Fibroblast of villous mesenchyme (primary cell): ENCODE measurements at places on chromosomes 6 and 20. TPM values are rescaled to one million over a fixed set of nuclear protein-coding genes. Genes with fewer than 3 reads are reported as not detected.

The SOX18 gene
- under 0.01 TPM in 1 of 2 replicates, not detected in the other for total RNA-seq

The SLC22A2 gene
- total RNA-seq = under 0.01 TPM in 2 replicates

The LYRM2 gene
- total RNA-seq = 17.7 and 24.2 TPM in 2 replicates

The OR2B6 gene
- total RNA-seq = not detected in 2 replicates

The LY6G5C gene
- 0.43 and 0.64 TPM in 2 replicates for total RNA-seq

The OLIG3 gene
- not detected in 2 replicates for total RNA-seq

The RAB44 gene
- total RNA-seq = under 0.01 TPM in 1 of 2 replicates, not detected in the other

The ZNF133 gene
- 18.1 and 19.3 TPM in 2 replicates for total RNA-seq

The OTOR gene
- not detected in 2 replicates for total RNA-seq

The ZSWIM1 gene
- total RNA-seq = 8.1 and 9.1 TPM in 2 replicates

The RAET1L gene
- not detected in 2 replicates for total RNA-seq

The SLC22A1 gene
- 0.32 and 0.86 TPM in 2 replicates for total RNA-seq

The ETV7 gene
- total RNA-seq = 0.32 and 0.86 TPM in 2 replicates

The PTCRA gene
- not detected in 2 replicates for total RNA-seq

The ZNF311 gene
- 0.43 and 0.97 TPM in 2 replicates for total RNA-seq

The MOG gene
- total RNA-seq = not detected in 2 replicates

The LST1 gene
- not detected in 2 replicates for total RNA-seq

The TCF21 gene
- under 0.01 and 1.3 TPM in 2 replicates for total RNA-seq

The CHMP4B gene
- 28.3 and 32.0 TPM in 2 replicates for total RNA-seq

The CST9L gene
- total RNA-seq = not detected in 2 replicates

DNA sequence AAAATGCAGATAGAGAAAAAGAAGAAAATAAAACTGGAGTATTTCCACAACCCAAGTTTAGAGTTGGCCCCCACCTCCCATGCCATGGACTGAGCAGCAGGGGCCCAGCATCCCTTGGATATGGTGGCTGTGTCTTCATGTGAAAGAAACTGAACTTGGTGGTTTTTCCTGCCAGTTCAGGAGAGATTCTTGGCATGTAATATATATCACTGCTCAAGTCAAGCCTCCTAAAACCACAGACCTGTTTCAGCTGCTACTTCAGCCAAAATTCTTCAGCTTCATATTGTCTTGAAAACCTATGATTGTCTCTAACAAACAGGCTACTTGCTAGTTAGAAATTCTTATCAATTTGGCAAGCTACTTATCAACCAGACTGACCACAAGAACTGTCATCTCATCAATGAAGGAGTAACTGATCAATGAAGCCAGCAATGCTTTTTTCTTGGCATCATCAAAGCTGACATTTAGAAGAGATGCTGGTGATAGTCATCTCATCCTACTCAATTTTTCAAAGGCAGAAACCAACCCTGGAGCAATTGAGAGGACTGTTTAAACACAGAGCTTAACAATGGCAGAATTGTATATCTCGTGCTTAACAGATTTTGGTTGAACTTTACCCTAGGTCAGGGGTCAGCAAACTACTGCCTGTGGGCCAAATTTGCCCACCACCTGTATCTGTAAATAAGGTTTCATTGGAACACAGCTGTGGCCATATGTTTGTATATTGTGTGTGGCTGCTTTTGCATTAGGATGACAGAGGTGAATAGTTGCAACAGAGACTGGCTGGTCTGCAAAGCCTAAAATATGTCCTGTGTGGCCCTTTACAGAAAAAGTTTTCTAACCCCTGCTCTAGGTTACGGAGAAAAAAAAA is 10.4 kb upstream of the NOL7 start:
- no peak for DNase-seq

- no peak for DNase-seq
These were observed 12.7 kb upstream of the CHMP4B start for GRCh38 chr20:33798444-33798843.

- no peak for DNase-seq
These were observed 23.7 kb upstream of the RBPJL start for GRCh38 chr20:45282700-45283550.

GRCh38 chr20:57004416-57004815 is 262.0 kb downstream of the BMP7 start:
- DNase-seq = no peak

DNA sequence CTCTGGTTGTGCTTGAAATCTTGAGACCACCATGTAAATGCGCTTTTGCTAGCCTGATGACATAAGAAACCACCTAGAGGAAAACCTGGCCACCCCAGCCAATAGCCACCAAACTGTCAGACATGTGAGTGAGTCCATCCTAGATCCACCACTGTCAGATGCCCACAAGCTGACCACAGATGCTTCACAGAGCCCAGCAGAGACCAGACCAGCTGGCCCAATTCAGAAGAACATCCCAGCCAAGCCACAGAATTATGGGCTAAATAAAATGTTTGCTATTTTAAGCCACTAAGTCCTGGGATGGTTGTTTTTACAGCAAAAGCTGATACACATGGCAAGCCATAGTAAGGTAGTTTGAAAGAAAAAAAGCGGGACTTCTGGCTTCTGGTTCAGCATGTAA is 425.3 kb downstream of the KIF16B start:
- DNase-seq = no peak

- DNase-seq = no peak
These were observed 252.4 kb downstream of the FNDC1 start for GRCh38 chr6:159421586-159421985.

GRCh38 chr6:72413884-72414283 is 208.0 kb upstream of the KCNQ5 start:
- no peak for DNase-seq

- DNase-seq = no peak
These were observed 103.4 kb upstream of the SLC22A23 start for GRCh38 chr6:3560211-3560610.

DNA sequence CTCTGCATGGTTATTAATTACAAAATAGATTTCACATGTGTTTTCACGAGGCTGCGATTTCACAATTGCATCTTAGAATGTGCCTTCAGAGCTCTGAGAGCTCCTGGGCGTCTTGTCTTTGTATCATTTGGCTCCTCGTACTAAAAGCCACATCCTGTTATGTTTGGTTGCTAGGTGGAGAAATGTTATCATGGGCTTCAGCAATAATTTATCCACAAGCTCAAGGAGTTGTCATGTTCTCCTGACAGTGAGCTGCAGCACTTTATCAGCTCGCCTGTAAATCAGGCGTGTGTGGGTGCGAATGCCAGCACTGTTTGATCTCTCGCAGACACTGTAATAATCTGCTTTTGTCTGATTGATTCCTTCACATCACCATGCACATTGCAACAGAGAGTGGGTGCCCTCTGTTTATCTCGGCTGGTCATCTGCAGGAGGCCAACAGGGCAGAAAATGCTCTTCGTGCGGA is 218.6 kb upstream of the ZFP64 start:
- DNase-seq = peak; percentile 91

- no peak for DNase-seq
These were observed 8.1 kb upstream of the HBS1L start for GRCh38 chr6:135062735-135063134.

- no peak for DNase-seq
These were observed 272.0 kb downstream of the ARID1B start for GRCh38 chr6:157049133-157049532.

DNA sequence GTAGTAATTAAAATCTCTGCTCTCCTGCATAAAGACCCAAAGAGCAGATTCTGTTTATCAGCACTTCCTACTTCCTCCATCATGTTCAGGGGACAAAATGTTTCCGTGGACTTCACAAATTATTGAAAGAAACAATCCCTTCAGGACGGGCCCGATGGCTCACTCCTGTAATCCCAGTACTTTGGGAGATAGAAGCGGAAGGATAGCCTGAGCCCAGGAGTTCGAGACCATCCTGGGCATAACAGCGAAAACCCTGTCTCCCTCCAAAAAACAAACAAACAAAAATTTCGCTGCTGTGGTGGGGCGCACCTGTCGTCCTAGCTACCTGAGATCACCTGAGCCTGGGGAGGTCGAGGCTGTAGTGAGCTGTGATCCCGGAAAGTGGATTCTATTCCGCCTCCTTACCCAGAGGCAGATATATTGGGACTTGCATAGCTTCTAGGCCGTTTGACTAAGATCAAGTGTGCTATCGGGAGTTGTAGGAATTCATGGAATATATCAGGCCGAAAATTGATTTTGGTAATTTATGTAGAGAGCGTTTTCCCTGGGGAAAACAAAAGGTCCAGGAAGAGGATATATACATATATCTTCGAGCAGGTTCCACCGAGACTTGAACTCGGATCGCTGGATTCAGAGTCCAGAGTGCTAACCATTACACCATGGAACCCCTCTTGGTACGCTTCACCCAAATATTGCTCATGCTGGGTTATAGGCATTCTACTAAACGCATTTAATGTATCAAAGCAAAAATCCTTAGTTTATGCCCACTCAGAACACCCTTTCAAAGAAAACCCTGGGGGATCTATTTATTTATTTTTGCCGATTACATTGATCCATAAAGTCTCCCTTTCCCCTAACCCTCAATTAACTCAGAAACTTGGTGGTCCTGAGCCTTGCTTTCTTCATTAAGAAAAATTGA is 74.5 kb upstream of the ZNF184 start:
- DNase-seq = peak; percentile 60

DNA sequence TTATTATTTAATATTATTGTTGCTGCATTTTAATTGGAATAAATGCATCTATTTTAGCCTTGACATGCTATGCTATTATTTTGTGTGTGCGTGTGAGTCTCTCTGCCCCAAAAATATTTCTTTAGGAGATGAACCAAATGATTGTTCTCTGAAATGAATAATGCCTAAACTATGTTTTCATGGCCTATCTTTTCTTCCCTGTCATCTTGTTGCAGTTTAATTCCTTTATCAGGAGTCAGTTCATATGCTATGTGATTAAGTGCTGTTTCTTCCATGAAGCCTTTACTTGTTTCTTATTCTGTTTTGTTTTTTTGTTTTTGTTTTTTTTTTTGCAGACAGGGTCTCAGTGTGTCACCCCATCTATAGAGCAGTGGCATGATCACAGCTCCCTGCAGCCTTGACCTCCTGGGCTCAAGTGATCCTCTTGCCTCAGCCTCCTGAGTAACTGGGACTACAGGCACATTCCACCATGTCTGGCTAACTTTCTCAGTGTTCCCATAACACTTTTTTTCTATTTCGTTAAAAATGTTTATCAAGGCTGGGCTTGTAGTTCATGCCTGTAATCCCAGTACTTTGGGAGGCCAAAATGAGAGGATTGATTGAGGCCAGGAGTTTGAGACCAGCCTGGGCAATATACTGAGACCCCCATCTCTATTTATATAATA is 25.7 kb downstream of the TPX2 start:
- no peak for DNase-seq

- no peak for DNase-seq
These were observed 568.7 kb upstream of the MARCKS start for GRCh38 chr6:113288409-113288808.

DNA sequence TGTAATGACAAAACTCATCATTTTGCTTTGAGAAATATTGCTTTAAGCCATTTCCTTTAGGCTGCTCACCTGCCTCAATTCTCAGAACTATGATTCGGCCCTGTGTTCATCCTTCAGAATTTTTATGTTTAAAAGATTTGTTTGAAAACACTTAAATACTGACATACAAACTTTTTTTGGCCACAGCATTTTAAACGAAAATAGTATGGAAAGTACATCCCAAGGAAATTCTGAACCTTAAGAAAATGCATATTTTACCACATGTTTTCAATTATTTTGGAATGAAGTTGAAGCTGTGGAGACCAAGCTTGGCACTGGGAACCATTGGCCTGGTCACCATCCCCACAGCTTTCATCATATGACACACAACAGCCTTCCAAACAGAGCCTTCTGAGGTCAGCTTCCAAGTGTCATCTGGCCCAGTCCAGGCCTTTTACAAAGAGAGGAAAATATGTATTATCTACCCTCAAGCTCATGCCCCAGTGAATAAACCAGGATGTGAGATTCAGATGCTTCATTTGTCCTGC is 83.3 kb downstream of the SOD2 start:
- no peak for DNase-seq

- DNase-seq = no peak
These were observed 84.2 kb downstream of the EPB41L2 start for GRCh38 chr6:130978660-130979396.

DNA sequence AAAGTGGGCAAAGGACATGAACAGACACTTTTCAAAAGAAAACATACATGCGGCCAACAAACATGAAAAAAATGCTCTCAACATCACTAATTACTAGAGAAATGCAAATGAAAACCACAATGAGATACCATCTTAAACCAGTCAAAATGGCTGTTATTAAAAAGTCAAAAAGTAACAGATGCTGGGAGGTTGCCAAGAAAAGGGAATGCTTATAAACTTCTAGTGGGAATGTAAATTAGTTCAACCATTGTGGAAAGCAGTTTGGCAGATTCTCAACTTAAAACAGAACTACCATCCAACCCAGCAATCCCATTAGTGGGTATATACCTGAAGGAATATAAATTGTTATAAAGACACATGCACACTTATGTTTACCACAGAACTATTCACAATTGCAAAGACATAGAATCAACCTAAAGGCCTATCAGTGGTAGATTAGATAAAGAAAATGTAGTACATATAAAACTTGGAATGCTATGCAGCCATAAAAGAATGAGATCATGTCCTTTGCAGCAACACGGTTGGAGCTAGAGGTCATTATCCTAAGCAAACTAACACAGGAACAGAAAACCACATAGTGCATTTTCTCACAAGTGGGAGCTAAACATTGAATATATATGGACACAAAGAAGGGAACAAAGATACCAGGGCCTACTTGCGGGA is 16.3 kb downstream of the CENPQ start:
- peak; percentile 84 for DNase-seq

DNA sequence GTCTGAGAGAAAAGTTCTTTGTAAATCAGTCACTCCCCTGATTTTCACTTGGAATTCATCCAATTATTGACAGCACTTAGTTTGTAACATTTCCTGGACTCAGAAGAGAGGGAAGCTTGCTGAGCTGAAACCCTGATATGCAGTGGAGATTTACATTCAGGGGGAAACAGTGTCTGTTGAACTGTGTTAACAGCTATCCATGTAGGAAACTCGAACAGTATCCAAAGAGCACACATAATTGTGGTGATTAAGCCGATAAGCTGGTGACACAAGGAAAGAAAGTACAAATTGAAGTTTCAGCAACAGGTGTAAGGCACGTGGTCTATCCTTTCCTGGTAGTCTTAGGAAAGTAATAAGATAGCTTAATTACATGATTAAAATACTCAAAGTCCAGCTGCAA is 78.1 kb upstream of the FLRT3 start:
- DNase-seq = no peak

GRCh38 chr6:111994791-111995190 is 59.1 kb upstream of the CCN6 start:
- no peak for DNase-seq

DNA sequence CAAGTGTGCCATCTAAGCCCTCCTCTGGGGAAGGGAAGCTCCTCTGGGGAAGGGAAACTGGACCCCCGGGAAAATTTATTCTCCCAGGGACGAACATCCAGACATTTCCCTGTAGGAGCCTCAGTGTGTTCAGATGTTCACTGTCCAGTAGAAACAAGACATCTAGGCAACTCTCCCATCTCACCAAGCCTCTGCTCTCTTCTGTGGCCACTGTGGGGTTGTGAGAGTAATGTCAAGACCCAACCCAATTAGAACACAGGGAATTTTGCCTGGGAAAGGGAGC is 3.6 kb upstream of the PTGIS start:
- DNase-seq = no peak
